HepG2 (cell line): ENCODE measurements at places on chromosomes 12 and 14.

- DNase-seq = no peak
These were observed 292.6 kb downstream of the TTC8 start for GRCh38 chr14:89117012-89117411.

GRCh38 chr12:106769078-106769477 lies 5.4 kb upstream of the RIC8B start:
- DNase-seq = peak; percentile 66

DNA sequence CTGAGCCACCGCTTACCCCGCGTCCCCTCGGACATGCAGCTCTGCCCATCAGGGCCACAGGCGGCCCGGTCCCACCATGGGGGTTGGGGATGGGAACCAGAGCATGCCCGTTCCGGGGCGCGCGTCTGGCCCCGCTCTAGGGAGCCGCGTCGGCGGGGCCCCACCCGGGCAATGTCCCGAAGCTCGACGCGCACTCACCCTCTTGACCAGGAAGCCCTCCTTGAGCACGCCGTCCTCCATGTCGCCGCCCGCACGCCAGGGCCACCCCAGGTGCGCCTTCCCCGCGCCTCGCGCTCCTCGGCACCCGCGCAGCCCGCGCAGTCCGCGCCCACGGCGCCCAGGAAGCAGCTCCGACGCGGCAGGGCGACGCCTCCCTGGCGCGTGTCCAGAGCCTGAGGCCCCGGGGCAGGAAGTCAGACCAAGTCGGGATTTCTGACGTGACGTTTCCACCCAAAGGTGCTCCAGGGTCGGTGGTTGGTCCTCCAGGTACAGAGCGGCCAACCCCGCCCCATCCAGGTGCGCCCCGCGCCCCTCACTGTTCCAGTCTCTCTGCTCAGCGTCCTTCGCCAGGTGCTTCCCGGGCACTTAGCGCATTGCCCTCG lies at the start of gene PLEK2:
TSS of gene PLEK2 (minus strand) at position 346 of the 602 bp plus-strand sequence. CDS start at position 240, 106 bp downstream.
- DNase-seq = no peak

GRCh38 chr12:43147878-43148277 lies 404.1 kb downstream of the ADAMTS20 start:
- no peak for DNase-seq

- no peak for DNase-seq
These were observed 28.9 kb upstream of the GARIN6 start for GRCh38 chr12:99618657-99619056.

GRCh38 chr12:98373025-98373554 lies 142.3 kb upstream of the TMPO start:
- peak; percentile 30 for DNase-seq

DNA sequence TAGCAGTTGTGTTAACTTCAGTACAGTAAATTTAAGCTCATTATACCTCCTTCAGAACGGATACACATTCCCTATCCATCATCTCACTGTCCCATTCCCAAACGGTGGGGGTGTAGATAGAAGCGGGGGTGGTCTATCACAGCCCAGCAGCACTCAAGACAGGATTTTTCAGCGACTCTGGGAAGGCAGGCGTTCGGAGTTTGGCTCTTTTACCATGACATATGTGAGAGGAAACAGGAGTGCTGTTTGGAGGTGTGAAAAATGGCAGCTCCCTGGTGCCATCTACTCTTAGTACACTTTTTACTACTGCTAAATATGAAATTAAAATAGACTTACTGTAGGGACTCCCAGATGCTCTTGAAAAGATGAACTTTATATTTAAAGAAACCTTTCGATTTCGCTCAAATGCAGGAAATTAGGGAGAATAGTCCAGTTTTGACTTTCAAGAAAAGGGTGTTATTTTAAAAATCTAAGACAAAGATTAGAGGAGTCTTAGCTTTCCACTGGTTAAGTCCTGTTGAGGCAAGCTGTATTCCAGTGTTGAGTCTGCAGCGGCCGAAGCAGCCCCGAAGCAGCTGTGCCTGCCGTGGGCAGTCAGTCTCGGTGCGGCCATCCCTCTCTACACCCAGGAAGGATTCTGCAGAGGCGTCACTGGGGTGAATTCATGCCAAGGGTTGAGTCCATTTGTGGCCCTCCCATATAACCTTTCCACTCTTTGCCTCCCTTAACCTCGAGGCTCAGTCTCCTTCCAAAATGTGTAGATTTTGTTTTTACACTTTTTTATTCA lies 42.1 kb downstream of the KCNMB4 start:
- DNase-seq = no peak

GRCh38 chr12:58138424-58138823 lies 197.1 kb downstream of the ATP23 start:
- no peak for DNase-seq

GRCh38 chr12:12440784-12441428 lies 84.0 kb downstream of the BORCS5 start:
- no peak for DNase-seq

GRCh38 chr14:99946652-99947489 lies 118.4 kb upstream of the EVL start:
- no peak for DNase-seq
